ENCODE measurements at places on chromosomes 2 and 18.

- no peak for DNase-seq
These were observed 268.2 kb upstream of the ID2 start for GRCh38 chr2:8413589-8414135.

- no peak for DNase-seq
These were observed 191.7 kb downstream of the NDUFA10 start for GRCh38 chr2:239833269-239834109.

GRCh38 chr2:79547568-79547967 lies 34.7 kb downstream of the CTNNA2 start:
- DNase-seq: no peak

DNA sequence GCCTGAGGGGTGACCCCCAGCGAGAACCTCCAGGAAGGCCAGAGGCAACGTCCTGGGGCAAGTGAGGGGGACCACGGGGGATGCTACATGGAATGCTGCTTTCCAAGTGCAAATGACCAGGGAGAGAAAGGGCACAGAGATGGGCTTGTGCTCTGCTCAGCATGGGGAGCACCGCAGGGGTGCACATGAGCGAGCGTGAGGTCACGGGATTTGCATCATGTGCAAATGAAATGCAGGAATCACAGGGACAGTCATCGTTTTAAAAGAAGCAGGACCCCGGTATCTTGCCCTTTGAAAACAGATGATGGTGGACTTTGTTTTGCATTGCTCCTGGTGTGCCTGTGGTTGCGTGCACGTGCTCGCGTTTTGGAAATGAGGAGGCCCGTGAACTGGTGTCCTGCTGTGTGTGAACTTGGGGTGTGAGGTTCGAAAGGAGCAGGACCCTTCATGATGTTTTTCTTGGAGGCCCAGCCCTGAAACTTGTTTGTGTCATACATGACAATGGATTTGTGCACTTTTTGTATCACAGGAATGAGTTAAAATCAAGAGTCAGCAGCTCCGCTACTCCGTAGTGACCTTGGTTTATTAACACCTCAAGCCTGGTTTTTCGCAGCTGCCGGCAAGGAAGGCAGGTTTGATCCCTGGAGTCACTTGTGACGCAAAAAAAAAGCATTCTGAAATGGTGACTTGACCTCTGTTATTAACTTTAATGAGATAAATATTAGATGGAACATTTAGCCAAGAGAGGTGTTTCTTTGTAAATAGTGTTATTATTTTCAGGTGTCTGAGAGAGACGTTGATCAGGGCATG lies 234.5 kb downstream of the LDLRAD4 start:
- no peak for DNase-seq

DNA sequence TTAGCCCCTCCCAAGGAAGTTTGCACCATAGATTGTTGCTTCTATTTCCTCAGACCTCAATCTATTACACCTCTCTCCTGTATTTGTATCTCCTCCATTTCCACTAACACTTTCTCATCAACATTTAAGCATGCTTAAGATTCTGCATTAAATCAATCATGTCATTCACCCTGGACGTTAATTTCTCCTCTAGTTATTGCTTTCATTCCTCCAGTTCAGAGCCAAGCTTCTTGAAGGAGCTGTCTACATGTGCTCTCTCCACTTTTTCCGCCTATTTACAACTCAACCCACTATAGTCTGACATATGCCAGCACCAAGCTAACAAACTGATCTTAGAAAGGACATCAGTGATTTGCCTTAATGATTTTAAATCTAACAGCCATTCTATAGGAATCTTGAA lies 99.5 kb downstream of the OLA1 start:
- no peak for DNase-seq

DNA sequence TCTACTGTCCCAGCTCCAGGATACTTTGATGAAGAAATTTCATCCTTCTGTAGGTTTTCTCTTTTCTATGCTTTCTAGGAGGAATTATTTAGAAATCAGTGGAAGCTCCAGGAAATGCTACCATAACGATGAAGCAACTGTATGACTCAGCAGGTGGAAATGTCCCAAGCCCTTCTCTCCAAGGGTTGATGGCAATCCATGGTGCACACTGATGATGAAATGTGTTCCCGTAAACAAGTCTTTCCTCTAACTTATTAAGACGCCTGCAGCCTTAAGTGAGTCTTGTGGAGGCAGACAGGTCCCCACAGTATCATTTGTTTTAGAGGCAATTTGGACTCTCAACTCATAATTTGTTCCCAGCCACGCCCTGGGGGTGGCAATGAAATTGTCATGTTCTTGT lies 777.6 kb upstream of the SOX11 start:
- DNase-seq: no peak

DNA sequence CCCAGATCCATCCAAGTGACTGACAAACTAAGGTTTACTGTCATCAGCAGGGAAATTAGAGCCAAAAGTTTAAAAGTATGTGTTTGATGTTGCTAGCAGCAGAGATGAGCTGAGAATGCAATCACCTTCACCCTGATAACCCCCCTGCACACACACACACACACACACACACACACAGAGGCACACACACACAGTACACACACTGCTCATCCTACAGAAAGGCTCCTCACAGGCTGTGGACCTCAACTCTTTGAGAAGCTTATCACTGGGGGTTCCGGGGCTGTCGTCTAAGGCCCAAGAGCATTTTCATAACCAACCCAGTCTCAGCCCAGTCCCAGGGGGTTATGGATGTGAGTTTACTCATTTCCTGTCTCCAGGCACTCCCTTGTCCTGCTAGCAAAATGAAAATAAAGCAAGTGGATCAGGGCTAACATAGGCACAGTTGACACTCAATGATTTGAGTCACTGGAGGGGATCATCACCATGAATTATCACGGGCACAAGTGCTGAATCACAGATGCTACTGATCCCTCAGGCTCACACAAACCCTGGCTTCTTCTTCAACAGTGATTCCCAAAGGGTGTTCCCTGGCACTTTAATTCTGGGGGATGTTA lies 76.6 kb downstream of the ALK start:
- no peak for DNase-seq
